ENCODE measurements at places on chromosomes 11 and 22.

DNA sequence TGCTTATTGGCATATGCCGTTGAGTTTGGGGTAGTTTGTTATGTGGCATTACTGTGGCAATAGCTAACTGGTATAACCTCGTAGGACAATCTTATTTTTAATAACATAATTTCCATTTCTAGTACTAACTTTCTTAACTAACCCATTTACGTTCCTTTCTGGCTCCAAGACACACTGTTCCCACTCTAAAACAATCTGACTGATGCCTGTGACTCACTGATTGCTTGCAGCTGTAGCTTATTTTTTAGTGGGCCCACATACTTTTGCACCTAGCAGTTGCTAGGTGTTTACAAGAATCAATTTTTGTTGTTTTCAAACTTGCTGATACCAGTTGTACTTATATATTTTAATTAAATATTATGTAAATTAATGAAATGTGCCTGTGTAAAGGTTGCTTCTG is 52.2 kb downstream of the FAT3 start:
- ATAC-seq, result no peak

DNA sequence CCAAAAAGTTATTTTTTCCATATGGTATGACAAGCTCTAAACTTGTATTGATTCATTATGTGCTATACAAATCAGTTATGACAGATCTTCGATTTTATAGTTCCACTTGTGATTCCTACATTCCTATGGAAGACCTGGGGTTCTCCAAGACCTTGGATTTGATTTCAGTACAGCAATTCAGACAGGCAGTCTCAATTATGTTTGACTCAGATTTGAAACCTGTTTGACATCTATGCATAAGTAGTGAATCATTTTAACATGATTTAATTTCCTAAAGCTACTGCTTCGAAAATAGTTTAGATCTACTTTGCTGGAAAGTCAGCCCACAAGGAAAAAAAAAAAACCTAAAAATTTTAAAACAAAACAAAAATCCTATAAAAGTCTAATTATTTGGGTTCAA is 820.4 kb downstream of the LUZP2 start:
- ATAC-seq, result no peak

- ATAC-seq, result no peak
Measured at GRCh38 chr11:114171257-114172054, 111.9 kb downstream of the ZBTB16 start.

- no peak for ATAC-seq
Measured at GRCh38 chr11:64926689-64927088, 2.2 kb downstream of the PPP2R5B start.

DNA sequence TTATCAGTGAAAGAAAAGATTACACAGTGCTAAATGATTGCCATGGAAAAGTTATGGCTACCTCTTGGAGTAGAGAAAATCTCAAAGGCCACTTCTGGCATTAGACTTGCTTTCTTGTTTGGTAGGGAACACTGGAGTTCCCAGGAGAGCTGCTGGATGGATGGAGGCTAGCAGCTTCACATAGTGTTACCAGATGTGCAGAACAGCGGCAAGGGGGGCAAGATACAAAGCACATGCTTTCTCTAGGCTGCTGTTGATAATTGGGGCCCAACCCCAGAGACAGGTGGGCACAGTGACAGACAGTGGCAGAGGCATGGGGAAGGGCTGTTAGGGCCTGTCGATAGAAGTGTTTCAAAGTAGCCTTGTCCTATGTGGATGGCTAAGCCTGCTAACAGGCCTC is 94.9 kb downstream of the DBX1 start:
- ATAC-seq, result no peak

- no peak for ATAC-seq
Measured at GRCh38 chr22:48880749-48881148, 946.9 kb downstream of the BRD1 start.
